ENCODE measurements at places on chromosomes 11 and 22.

GRCh38 chr11:99973993-99974392, 713.1 kb upstream of the ARHGAP42 start:
- no peak for DNase-seq

GRCh38 chr22:26904483-26904882, 247.1 kb downstream of the MIAT start:
- DNase-seq, result no peak

- no peak for DNase-seq
Observed at GRCh38 chr22:19120829-19121630, 1.2 kb downstream of the DGCR2 start.

DNA sequence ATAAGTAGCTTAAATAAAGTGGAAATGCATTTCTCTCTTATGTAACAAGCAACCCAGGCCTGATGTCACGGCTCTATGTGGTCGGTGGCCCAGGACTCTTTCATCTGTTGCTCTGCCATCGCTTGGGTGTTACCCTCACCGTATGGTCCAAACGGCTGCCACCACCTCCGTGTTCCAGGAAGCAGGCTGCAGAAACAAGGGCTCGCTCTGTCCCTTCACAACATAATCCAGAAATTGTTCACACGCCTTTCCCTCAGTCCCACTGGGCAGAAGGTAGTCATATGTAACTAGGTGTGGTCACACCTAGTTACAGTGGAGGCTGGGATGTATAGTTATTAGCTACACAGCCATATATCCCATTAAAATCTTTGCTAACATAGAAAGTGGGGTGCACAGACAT, 421.0 kb downstream of the SOX6 start:
- no peak for DNase-seq

DNA sequence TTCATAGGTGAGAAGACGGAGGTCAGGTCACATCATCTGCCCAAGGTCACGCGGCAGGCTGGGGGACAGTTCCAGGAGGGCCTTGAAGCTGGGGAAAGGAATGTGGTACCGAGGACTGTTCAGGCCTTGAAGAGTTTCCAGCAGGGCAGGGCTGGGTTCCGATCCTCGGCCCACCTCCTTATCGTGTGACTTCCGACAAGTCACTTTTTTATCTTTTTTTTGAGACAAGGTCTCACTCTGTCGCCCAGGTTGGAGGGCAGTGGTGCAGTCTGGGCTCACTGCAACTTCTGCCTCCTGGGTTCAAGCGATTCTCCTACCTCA, 623 bp downstream of the NDUFS8 start:
- DNase-seq, result no peak

GRCh38 chr22:35275580-35275979, 18.3 kb downstream of the HMGXB4 start:
- no peak for DNase-seq

GRCh38 chr11:122146475-122146874, 30.5 kb upstream of the BLID start:
- DNase-seq, result no peak
